ENCODE measurements at places on chromosomes 5 and 9. TPM values are rescaled to one million over a fixed set of nuclear protein-coding genes. Genes with fewer than 3 reads are reported as not detected.

The NINJ1 gene
- total RNA-seq: 81.0 TPM

The PRDM9 gene
- not detected for total RNA-seq

GRCh38 chr9:108225149-108225800, 630.5 kb downstream of the ACTL7B start:
- no peak for DNase-seq

GRCh38 chr9:3398232-3398648, 127.6 kb downstream of the RFX3 start:
- no peak for DNase-seq

- no peak for DNase-seq
Observed at GRCh38 chr9:70407081-70407503, 7.4 kb downstream of the KLF9 start.

- no peak for DNase-seq
Observed at GRCh38 chr9:117945286-117945685, 241.1 kb downstream of the TLR4 start.

GRCh38 chr9:6354072-6354686, 26.0 kb downstream of the TPD52L3 start:
- DNase-seq: peak; percentile 15

DNA sequence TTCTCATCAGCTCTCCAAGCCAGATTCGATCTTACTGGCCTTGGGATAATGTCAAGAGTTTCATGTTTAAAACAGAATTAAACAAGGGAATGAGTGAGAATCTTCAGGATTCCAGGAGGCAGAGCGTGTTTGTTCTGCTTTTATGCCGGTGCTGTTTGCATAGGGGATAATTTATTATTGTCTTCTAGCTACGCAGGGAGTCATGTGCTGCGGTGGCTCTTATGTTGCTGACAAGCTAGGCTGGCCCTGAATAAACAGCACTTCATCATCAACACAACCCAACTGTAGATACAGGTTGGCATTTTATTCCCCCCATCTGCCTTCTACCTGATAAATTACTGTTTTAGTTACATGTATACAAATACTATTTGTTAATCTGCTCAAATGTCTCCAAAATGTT, 47.1 kb upstream of the PCA3 start:
- DNase-seq: no peak

- no peak for DNase-seq
Observed at GRCh38 chr9:22037954-22038690, 29.0 kb upstream of the CDKN2B start.

GRCh38 chr9:93170571-93170970, 13.4 kb upstream of the WNK2 start:
- no peak for DNase-seq

- DNase-seq: no peak
Observed at GRCh38 chr9:112846528-112847488, 43.9 kb downstream of the SLC46A2 start.

DNA sequence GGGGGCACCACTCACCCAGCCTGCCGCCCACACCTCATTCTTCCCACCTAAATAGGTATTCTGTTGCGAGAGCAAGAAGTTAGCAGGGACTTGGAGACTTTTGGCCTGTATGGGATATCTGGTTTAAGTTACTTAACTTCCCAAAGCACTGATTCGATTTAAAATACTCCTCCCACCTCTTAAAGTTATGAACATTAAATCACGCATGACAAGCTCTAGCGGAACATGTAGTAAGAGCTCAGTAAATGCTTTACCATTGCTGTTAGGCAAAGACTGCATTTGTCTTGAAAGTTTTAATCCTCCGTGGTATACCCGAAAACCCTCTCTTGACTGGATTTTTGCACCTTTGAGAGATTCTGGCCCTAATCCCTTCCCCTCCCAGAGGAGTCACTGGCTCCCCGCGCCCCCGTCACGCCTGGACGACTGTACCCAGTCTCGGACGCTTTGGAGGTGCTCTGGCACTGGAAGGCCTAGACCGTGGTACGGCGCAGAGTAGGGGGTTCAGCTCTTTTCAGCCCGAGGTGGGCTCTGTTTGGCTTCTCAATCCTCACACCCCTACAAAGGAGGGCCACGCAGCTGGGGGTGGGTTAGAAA, 4.4 kb downstream of the GDNF start:
- DNase-seq: no peak
